Activated CD8-positive, alpha-beta memory T cell treated with anti-CD3 and anti-CD28 coated beads for 1 hour (primary cell): ENCODE measurements at places on chromosomes 4 and X.

DNA sequence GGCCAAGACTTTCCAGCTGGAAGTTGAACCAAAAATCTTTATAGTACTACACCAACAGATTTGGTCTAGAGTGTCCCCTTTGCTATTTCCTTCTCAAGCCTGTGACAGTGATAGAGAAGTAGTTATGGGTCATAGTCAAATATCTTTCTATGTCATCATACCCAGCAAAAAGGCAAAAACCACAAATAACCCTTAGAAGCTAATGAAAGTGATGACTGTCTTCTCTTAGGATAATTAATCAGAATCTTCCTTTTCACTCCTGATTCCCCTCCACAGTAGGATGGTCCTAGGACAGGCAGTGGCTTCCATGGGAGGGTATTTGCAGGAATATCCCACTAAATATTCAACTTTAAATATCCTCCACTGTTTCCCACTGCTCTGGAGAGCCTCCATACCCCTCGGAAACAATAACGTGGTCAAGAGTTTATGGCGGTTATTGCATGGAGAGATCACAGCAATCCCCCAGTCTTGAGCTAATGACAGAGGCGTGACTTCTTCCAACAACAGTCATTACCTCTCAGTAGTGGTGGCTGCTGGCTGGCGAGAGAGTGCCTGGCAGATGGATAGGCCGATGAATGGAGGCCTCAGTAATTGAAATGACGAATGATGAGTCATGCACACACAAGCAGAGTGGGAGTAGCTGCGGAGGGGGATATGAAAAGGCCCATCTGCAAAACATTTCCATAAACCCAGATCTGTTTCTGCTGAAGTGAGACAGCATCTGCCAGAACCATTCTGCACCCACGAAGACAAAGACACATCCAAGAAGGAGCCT is 154.9 kb downstream of the STK32B start:
- no peak for DNase-seq

- DNase-seq: no peak
Measured at GRCh38 chr4:99390055-99390454, 37.5 kb upstream of the ADH1C start.

GRCh38 chr4:102627831-102628523 is 126.8 kb downstream of the NFKB1 start:
- no peak for DNase-seq

DNA sequence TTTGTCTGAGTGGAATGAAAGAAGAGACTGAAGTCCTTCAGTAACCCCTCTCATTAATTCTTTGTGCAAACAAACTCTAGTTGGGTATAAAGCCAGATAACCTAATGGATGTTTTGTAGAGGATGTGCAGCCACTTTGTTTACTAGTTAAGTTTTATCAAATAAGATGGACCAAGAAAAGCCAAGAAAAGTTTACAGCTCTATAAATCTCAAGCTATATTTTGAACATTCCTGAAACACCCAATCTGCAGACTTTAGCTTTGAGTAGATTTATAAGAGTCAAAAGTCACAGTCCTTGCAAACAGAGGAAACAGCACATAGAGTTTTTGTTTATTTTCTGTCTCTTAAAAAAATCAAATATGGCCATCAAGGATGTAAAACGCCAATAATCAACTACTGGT is 452.9 kb downstream of the SPRY1 start:
- DNase-seq: no peak

- no peak for DNase-seq
Measured at GRCh38 chr4:145773581-145774234, 93.8 kb downstream of the C4orf51 start.

DNA sequence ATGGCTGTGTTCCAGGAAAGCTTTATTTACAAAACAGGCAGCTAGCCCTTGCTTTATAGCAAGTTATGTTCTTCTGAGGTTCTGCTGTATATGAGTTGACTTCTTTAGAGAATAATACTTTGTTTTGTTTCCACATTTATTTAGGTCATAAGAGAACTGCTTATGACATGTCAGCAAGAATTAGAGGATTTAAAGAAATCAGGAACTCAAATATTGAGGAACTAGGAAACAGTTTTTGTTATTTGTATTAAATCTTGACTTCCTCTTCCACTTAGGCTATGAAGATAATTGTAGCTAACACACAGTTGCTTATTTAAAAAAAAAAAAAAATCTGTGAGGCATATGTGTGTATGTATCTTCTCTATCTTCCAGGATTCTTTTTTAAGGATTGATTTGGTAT is 14.3 kb downstream of the ZRSR2 start:
- no peak for DNase-seq

- no peak for DNase-seq
Measured at GRCh38 chr4:26351685-26352084, 30.9 kb downstream of the RBPJ start.

DNA sequence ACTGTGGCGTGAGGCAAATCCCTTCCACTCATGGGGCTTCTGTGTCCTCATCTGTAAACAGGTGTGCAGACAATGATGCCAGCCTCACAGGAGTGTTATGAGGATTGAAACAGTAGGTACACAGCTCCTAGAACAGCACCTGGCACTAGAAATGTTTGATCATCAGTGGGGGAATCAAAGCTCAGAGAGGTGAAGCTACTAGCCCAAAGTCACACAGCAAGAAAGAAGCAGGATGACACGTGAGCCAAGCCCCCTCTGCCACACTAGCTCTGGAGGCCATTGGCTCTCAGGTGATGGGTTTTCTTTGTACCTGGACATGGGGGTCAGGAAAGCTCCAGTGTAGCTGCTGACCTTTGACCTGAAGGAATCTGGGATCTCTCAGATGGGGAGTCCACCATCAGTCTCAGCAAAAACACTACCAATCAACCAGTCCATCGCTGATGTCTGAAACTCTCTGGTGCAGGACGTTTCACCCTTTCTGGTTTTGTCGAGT is 13.4 kb upstream of the SLC2A9 start:
- DNase-seq: no peak

DNA sequence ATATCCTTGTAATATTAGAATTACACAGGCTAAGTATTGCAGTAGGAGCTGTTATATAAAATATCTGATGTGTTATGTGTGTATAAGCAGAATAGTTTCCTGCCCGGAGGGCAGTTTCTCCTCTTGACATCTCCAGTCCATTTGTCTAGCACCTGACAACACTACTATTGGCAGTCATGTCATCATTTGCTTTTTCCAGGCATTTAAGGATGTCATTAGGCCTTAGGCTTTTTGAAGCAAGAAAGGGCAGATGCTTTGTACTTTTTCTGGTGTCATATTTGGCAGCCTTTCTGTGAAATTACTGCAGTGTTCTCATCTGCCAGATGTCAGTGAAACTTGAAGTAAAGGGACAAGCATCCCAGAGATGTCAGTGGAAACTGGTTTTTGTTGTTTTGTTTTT is 2017.6 kb upstream of the IGFBP7 start:
- DNase-seq: no peak

GRCh38 chr4:112485930-112486329 is 30.1 kb downstream of the NEUROG2 start:
- DNase-seq: no peak

DNA sequence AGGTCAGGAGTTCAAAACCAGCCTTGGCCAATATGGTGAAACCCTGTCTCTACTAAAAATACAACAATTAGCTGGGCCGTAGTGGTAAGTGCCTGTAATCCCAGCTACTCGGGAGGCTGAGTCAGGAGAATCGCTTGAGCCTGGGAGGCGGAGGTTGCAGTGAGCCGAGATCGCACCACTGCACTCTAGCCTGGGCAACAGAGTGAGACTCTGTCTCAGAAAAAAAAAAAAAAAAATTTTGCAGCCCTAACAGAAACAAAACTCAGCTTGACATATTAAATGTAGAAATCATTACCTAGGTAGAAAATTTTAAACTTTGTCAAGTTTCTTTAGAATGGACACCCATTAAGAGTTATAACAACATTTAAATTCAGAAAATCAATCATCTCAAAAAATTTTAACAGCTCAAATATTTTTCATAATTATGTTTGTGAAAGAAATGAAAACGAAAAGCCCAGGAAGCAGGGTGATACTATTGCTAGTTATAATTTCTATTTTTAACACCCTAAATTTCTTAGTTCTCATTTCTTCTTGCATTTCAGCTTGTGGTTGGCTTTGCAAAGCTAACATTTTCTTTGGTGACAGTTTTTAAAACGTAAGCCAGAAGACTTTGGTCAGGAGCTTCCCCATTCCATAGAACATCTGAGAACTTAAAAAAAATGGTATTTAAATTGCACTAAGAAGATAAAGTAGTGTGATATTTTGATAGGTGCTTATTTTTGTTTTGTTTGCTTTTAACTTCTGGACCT is 33.3 kb upstream of the RBBP7 start:
- DNase-seq: no peak

DNA sequence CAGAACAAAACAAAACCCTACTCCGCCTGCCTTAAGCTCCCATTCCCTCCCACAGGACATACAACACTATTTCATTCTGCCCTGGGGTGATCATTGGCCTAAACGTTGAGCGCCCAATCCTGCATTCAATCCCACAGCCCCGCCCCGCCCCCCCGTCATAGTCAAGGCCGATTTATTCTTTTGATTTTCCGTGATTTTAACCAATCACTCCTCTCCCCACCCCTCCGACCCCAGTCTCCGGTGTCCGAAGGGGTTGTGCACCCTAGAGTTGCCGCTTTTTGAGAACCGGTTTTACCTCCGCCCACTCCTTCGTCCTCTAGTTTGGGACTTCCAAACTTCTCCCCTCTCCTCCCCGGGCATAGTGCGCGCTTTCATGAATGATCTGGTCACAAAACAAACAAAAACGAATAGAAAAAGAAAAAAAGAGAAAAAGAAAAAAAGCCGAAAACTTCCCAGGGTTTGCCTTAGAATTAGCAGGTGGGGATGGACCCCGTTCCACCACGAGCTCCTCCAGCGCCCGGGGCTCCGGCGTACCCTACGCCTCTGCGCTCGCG is 446 bp upstream of the UBE2A start:
- no peak for DNase-seq

DNA sequence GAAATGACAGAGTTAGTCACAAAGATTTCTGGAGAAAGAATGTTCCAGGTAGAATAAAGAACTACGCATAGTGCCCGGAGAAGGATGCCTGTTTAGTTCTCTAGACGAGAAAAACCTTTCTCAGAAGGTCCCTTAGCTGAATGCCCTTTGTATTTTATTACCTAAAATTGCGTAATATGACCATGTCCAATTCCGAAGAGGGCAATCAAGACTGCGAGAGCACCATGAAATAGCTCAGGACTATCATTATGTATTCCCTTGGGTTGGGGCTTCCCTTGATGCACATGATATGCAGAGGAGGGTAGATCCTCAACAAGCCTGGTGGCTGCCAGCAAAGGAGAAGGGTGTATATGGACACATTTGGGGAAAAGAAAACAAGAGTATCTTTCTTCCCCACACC is 358.1 kb upstream of the FTHL17 start:
- no peak for DNase-seq

GRCh38 chr4:184544788-184545409 is 70.5 kb upstream of the IRF2 start:
- DNase-seq: no peak

DNA sequence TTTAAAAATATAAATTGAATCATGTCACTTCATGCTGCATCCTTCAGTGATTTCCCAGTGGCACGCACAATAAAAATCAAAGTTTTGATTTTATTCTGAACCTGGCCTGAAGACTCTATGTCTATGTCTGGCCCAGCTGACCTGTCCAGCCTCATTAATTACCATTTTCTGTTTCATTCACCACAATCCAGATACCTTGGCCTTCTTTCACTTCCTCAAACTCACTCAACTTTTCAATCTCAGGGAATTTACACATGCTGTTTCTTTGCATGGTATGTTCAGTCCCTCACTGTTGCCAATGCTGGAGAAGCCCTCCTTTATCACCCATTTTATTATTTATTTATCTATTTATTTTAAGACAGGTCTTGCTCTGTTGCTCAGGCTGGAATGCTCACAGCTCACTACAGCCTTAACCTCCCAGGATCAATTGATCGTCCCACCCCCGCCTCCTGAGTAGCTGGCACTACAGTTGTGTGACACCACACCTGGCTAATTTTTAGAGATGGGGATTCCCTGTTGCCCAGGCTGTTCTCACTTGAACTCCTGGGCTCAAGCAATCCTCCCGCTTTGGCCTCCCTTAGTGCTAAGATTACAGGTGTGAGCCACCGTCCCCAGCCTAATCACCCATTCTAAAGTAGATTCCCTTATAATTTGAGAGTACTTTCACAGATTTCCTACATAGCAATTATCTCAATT is 43.1 kb downstream of the ZGRF1 start:
- DNase-seq: no peak

DNA sequence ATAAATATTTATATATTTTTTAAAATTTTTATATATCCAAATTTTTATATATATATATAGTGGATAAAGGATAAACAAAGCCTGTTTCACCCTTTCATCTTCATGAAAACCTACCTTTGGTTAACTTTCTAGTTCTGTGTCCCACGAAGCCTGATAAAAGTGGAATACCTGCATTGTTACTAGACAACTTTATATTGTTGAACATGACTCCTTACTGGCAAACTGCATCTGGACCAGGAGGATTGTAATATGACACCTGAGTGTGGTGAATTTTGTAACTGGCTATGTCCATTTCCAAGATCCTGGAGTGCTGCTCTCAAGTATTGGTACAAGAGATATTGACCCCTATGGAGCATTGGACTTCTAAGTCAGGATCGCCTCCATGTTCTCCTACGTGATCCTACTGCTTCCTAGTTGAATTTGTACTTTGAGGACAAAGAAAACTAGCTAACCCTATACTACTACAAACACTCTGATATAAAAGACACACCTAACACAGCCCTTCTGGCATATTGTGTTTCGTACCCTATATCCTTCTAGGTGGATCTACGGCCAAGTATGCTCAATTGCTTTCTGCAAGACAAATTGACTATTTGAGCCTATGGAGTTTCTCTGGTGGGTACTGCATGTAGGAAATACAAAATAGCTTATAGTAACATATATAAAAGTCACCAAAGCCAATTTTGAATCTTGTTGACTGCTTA is 61.3 kb upstream of the PRRG1 start:
- no peak for DNase-seq
